ENCODE measurements at places on chromosomes 2 and 18. TPM values are rescaled to one million over a fixed set of nuclear protein-coding genes. Genes with fewer than 3 reads are reported as not detected.

CGREF1 gene
- total RNA-seq = 14.9 TPM

NT5C1B gene
- total RNA-seq = not detected

DPP10 gene
- total RNA-seq = not detected

SPHKAP gene
- total RNA-seq = not detected

MAP3K19 gene
- not detected for total RNA-seq

Measured in regular cardiac myocyte (primary cell).